Skin of body (tissue), 3 donors: ENCODE measurements at places on chromosomes 12 and 14.

DNA sequence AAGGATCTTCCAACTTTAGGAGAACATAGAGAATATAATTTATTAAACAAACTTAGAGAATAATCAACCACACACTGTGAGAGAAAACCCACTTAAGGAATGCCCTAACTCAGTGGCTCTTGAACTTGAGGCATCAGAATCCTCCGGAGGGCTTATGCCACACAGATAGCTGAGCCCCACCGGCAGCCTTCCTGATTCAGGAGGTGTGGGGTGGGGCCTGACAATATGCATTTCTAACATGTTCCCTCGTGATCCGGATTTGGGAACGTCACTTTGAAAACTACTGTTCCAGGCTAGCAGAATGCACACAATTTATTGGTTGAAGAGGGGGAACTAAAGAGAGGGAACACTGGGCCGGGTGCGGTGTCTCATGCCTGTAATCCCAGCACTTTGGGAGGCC, 2.0 kb upstream of the SOAT2 start:
- no peak for DNase-seq

GRCh38 chr12:7797698-7798398, 8.6 kb downstream of the NANOG start:
- no peak for DNase-seq

DNA sequence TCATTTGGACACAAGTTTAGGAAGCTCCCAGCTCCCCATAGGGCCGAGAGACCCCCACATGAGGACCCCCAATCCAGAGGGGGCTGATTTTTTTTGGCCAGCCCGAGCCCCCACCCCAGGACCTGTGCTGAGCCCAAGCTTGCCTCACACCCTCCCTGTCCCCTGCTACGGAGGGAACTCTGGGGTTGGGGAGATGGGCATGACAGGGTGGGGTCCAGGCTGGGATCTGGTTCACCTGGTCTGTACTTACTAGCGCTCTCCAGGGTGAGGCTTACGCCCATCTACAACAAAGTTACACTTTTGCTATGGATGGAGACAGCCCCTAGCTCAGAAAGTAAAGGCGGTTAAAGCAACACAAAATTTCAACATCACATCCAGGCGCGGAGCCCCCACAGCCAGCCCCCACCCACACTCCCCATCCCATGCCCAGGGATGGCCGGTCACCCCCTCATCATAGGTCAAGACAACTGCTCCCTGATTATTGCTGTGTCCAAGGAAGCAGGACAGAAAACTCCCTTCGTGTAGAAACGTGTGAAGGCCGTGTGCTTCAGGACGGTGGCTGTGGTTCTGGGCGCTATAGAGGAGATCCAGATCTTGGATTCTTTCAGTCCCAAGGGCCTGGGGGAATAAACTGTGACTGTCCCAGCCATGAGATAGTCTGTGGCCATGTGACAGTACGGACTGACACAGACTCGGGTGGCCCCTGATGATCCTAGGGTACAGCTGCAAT, 10.7 kb downstream of the SLC25A29 start:
- no peak for DNase-seq

GRCh38 chr14:103746701-103747100, 31.1 kb downstream of the ZFYVE21 start:
- DNase-seq: no peak

GRCh38 chr12:89289720-89290119, 62.6 kb downstream of the DUSP6 start:
- DNase-seq: no peak

GRCh38 chr12:131832321-131833231, 4.4 kb downstream of the MMP17 start:
- no peak for DNase-seq

DNA sequence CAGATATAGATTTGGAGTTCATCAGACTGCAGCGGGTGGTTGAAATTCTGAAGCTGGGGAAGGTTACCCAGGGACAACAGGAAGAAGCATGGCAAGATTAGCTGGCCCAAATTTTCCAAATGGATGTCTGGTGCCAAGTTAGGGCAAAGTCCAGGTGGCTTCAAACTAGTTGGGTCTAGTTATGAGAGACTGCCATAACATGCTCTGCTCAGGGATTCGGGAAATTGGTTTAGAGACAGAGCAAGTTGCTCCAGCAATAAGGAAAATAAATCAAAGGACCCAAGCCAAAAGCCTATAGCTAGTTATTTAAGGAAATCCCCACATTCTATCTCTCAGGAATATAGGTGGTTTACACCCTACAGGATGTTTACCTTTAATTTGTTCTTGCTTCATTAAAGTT, 125.7 kb upstream of the BTG1 start:
- DNase-seq: no peak

DNA sequence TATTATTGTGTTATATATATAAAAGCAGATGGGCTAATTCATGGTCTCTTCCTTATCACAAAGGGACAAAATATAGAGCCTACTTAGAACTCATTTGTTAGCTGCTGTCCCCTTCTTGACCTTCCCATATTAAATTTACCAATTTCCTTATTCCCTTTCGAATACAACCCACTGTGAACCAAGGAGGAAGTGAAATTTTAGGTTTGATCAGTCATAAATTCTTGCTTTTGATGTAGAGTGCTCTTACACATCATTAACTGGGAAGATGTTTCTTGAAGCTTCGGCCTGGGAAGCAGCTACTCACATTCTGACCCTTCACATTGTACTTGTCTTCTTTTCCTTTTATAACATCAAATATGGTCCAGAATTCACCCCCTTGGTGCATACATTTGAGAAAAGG, 579.0 kb downstream of the LRFN5 start:
- no peak for DNase-seq

DNA sequence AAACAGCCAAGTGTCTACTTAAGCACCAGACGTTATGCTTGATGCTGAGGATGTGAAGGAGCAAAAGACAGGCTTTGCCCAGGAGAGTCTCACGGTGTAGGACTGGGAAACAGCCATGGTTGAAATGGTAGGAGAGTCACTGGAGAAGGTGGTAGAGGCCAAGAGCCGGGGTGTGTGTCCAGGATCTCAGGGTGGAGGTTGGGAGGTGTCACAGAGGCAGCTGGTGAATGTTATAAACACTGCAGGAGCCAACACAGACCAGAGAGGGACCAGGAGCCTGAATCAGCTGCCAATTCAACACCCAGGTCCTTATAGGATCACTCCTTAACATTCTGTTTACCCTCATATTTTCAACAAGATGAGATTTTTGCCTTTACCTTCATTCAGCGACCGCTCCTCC, 7.5 kb downstream of the NID2 start:
- no peak for DNase-seq

- DNase-seq: no peak
These were observed 98.9 kb upstream of the HMGA2 start for GRCh38 chr12:65725376-65725775.

- DNase-seq: no peak
These were observed 193.8 kb downstream of the SYT1 start for GRCh38 chr12:79058342-79058741.

- DNase-seq: no peak
These were observed 117.0 kb downstream of the PRKD1 start for GRCh38 chr14:29810682-29811081.

DNA sequence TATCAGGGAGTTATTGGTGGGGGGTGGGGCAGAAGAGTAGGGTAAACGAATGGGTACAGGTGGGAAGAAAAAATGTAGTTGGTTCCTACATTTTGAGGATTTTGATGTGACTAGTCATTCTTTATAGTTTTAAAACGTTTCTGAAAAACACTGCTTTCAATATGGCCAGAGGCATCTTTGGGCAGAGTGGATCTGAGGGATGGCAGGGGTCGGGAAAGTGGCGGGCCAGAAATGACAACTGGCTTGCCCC, 527 bp upstream of the ATP23 start:
- no peak for DNase-seq

GRCh38 chr14:64971943-64972791, at the start of gene RAB15:
RAB15 (minus strand) TSS chr14:64972336; CDS start chr14:64972076, 260 bp downstream.
- DNase-seq: no peak

- DNase-seq: no peak
These were observed 181.1 kb downstream of the ALX1 start for GRCh38 chr12:85461127-85461526.

DNA sequence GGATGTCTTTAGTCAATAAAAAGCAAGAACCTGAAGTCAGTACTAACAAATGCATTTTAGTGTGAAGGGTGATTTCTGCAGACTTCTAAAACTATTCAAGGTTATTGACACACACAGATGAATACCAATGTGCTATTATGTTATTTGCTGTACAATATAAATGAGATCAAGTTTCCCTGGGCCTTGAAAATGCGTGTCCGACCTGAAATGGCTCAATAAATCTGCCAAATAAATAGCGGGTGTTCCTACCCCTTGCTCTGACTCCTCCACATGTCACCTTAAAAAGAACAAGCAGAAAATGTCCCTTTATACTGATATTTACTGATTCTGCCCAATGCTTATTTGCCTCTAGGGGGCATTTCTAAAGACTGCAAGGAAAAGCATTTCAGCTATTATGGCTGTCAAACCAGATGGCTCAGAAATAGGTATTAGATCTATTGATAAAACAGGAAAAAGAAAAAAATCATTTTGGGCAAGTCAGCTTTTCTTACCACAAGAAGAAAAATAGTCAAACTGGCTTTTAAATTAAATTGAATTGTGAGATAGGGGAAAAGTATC, 367.3 kb upstream of the KITLG start:
- no peak for DNase-seq

GRCh38 chr14:23056956-23057756, at the start of gene CDH24:
CDH24 (minus strand) TSS chr14:23057520; CDS start chr14:23055733, 1,787 bp downstream.
- no peak for DNase-seq

DNA sequence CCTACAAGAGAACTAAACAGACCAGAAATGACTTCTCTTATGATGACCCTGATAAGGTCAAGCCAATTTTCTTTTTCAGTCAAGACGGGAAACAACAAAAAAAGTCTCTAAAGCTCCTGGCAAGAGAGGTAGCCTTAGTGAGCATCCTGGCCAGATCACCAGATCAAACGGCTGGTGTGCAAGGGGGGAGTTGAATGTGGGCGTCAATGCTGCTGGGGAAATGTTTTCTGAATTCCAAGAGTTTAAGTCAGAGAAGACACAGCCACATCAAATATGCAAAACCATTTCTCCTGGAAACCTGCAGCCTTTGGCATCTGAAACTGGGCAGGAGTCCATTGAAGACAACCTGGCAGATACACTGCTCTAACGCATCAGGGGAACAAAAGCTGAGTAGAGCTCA, 16.0 kb upstream of the SELPLG start:
- no peak for DNase-seq

DNA sequence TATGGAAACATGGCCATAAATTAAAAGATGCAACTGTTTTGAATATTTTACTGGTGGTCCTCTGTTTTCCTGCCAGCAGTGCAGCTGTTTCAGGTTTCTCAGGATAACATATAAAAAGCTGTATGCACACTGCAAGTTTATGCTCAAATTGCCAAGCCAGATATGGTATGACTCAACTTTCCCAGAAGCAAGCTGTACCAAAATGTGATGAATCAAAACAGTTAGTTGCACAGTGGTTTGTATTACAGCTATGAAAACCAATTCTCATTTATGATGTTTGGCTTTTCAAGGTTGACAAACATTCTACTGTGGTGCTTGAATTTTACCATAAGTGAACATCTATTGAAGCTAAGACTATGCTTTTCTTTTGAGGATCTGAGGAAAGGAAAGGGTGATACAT, 15.5 kb downstream of the TRMT5 start:
- DNase-seq: no peak

DNA sequence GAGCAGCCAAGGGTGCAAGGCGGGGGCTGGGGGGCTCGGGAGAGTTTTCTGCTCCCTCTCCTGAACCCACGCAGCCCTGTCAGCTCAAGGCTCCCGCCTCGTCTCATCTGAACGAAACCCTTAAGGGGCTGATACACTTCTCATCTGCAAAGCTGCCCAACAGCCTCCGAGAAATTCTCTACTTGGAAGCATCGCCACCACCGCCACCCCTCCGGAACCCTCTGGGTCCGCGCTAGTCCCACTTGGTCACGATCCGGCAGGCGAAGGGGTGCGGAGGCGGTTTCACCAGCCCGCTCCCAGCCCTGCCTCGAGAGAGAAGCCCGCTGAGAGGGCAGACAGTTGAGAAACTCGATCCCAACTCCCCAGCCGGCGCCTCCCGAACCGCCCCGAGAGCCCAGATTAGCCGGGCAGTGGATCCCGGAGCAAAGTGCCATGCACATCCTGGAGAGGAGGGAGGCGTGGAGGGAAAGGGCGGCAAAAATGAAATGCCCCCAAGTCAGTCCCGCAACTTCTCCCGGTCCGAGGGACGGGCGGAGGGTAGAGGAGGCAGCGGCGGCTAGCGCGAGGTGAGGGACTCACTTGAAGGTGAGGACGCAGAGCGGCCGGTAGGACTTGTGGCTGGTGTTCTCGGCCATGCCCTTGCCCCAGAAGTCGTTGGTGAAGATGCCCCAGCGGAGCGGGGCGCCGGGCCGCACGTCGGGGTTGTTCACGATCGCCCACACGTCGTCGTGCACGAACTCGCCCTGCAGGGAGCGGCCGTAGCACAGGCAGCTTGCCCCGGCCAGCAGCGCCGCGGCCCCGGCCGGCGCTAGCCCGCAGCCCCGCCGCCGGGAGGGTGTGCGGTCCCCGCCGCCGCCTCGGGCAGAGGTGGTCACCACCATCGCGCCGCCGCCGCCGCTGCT, 620 bp downstream of the TMTC1 start:
- DNase-seq: no peak

DNA sequence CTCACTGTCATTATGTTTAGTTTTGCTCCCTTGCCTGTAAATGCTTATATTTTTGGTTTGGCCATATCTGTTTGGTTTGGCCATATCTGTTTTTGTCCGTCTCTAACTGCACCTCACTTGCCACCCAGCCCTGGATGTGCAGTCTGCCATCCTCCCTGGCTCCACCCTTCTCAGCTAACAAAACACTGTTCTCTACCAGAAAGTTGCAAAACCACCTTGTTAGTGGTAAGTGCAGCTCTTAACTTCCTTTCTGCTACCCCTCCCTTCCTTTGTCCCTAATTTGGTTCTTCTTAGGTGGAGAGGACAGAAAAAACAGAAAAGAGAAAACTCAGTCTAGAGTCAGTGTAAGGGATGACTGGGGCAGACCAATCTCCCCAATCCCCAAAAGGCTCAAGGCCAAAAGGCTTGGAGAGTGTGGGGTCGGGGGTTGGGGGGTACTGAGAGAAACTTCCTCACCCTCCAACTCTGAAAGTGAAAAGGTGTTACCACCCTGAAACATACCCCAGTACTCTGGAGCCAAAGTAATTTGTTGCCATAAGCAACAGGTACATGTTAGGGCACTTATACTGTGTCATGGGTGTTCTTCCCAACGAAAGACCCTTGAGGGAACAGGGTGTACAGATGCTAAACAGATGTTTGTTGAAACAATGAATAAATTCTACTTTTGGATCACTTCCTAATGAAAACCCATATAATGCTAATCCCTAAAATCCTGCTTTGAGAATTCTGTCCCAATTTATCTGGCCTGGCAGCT, 5.0 kb downstream of the BIN2 start:
- DNase-seq: no peak

DNA sequence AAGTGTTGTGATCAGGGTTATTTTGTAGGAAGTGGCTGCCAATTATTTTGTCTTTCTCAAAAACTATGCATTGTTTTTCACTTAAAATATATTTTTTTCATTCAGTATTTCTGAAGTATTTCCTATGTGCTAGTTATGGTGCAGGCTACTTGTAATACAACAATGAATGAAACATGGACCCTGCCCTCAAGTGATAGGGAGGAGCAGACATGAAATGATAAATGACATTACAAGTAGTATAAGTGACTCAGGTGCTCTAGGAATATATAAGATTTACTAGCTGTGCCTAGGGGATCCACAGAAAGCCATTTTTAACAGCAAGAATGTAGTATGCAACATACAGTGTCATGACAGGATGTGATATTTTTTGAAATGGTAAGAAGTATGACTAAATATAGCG, 65.3 kb downstream of the TTLL5 start:
- no peak for DNase-seq

- no peak for DNase-seq
These were observed 501.1 kb downstream of the APAF1 start for GRCh38 chr12:99146185-99146584.

- no peak for DNase-seq
These were observed 25.1 kb downstream of the GRIP1 start for GRCh38 chr12:66653796-66654195.
